ENCODE measurements at places on chromosomes 2 and 18.

DNA sequence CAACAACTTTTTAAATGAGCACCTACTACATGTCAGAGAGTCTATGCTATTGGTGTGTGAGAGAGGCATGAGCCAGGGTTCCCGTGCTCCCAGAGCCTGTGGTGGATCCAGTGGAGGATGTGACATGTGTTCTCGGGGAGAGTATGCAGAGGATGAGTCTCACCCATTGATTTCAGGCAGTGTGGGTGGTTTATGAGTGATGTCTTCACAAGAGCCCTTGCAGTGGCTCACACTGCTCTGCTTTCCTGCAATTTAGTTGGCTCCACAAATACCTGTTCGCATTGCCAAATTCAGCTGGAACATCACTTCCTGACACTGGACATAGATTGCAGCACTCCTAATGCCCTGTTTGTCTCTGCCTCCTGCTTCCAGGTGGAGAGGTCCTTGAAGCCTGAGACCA is 243.6 kb upstream of the CXCR4 start:
- no peak for DNase-seq

DNA sequence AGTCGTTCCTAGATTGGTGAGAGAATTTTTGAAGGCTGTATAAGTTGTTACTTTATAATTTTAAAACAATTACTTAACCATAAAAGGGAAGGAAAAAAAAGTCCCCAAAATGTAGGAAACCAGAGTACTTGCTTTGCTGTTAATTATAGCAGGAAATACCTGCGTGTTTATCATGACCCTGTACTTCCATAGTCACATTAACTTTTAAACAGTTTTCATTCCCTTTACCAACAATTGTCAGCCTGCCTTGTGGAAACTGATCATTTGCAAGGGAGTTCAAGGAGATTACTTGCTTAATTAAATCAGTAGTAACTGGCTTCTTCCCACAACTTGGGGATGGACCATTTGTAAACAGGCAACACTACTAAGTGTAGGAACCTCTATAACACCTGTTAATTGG is 6.4 kb upstream of the ITPRID2 start:
- no peak for DNase-seq

DNA sequence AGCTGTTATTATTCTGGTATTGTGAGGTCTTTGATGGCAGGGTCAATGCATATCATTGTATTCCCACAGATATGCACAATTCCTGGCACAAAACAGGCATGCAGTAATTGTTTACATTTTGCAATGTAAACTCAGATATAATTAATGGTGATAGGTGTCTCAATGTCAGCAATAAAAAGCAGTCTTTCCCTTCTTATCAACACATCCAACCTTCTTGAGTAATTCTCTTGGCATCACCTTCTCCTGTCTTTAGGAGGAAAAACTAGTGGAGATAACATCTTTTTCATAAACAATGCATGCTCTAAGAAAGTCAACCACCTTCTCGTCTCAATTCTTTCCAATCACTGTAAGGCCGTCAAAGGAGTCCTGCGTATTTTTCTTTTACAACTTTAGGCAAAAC is 313.3 kb upstream of the GULP1 start:
- DNase-seq: no peak

GRCh38 chr2:88720399-88720798 is 28.9 kb downstream of the RPIA start:
- no peak for DNase-seq

GRCh38 chr2:176614930-176615329 is 345.7 kb downstream of the MTX2 start:
- no peak for DNase-seq

DNA sequence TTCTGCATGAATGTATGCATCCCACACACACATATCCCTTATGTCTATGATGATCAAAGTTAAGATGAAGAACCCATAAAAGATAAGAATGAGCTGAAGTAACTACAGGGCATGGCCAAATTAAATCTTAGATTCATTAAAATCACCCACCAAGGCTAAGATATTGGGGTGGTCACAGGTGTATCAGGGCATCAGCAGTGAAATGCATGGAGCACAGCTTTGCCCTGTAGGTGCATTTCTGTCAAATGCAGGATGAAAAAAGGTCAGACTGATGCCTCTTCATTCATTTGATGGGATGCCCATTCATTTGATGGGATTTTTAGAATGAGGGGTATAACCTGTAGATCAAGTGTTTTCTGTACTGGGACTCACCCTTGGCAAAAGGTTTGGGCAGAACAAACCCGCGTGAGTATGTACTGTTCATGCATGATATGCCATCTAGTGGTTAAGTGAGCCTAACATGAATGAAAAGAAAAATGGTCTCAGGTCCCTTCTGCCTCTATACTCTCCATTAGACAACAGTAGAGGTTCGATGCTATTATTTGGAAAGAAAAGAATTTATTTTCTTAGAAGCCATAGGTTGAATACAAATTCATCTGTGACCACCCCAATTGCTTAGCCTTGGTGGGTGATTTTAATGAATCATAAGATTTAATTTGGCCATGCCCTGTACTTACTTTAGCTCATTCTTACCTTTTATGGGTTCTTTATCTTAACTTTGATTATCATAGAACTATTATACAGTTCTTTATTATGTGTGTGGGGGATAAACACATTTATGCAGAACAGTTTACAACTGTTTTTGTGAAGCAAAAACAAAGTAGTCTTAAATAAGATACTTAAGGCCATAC is 43.2 kb upstream of the NOSTRIN start:
- peak; percentile 86 for DNase-seq

GRCh38 chr18:42274488-42275137 is 319.6 kb downstream of the PIK3C3 start:
- no peak for DNase-seq

- no peak for DNase-seq
These were observed 36.4 kb downstream of the STK39 start for GRCh38 chr2:168210895-168211570.

GRCh38 chr2:67046591-67046990 is 350.5 kb upstream of the ETAA1 start:
- DNase-seq: no peak

GRCh38 chr2:20153131-20153851 is 71.6 kb downstream of the SDC1 start:
- DNase-seq: no peak

- DNase-seq: no peak
These were observed 287.3 kb downstream of the AGPS start for GRCh38 chr2:177679611-177680605.

- peak; percentile 82 for DNase-seq
These were observed 31.1 kb upstream of the SATB2 start for GRCh38 chr2:199488772-199489400.

GRCh38 chr18:40875101-40875615 is 1079.9 kb upstream of the PIK3C3 start:
- DNase-seq: no peak

DNA sequence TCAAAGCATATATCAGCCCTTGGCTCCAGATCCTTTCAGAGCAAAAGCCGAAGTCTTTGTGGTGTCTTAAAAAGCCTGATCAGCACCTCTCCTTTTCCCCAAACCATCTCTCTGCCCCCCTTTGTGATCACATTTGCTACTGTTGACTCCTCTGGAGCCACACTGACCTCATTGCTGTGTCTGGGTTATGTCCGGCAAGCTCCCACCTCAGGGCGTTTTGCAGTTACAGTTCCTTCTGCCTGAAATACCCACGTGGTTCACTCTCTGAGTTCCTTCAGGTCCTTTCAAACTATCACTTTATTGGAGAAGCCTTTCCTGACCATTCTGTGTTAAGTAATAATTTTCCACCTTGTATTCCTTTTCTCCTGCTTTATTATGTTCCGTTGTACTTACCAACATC is 11.8 kb downstream of the C2orf69 start:
- DNase-seq: no peak
